ENCODE measurements at places on chromosomes 6 and 20.

GRCh38 chr20:59032713-59033059 lies 551 bp upstream of the ATP5F1E start:
- no peak for DNase-seq

GRCh38 chr20:44916586-44916985 lies 6.7 kb downstream of the PABPC1L start:
- no peak for DNase-seq

DNA sequence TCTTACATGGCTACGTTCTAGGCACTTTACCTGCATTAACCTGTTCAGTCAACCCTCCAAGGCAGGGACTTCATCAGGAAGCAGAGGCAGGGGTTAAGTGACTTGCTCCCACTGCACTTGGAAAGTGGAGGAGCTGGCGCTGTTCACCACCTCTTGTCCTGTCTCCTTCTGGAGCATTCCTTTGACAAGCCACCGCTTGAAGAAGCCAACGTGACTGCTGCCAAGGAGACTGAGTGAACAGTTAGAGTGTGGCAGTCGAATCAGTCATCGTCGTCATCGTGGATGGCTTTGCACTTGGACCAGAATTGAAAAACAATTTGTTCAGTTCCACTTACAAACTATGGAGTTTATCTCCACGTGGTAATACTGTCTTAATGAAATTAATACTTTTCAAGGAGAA lies 60.9 kb downstream of the TULP4 start:
- no peak for DNase-seq

- DNase-seq: peak; percentile 19
These were observed 14.3 kb downstream of the ID4 start for GRCh38 chr6:19851241-19852089.

DNA sequence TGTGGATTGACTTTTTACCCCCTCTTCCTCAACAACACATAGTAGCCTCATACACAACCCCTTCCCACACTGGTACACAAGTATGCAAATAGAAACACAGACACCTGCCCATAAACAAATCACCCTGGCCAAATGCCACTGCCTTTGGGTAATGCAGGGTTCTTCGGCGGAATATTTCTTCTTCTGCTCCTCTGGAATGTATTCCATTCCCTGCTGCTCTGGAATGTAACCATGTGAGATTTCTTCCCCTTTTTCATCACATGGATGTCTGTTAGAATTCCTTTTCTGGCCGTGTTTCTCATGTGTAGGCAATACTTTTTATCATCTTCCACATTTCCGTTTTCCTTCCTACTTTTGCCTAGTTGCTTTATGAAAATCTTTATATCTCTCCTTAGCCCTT lies 76.1 kb upstream of the TPD52L1 start:
- no peak for DNase-seq

GRCh38 chr6:140401761-140402160 lies 1027.3 kb upstream of the CITED2 start:
- DNase-seq: no peak

DNA sequence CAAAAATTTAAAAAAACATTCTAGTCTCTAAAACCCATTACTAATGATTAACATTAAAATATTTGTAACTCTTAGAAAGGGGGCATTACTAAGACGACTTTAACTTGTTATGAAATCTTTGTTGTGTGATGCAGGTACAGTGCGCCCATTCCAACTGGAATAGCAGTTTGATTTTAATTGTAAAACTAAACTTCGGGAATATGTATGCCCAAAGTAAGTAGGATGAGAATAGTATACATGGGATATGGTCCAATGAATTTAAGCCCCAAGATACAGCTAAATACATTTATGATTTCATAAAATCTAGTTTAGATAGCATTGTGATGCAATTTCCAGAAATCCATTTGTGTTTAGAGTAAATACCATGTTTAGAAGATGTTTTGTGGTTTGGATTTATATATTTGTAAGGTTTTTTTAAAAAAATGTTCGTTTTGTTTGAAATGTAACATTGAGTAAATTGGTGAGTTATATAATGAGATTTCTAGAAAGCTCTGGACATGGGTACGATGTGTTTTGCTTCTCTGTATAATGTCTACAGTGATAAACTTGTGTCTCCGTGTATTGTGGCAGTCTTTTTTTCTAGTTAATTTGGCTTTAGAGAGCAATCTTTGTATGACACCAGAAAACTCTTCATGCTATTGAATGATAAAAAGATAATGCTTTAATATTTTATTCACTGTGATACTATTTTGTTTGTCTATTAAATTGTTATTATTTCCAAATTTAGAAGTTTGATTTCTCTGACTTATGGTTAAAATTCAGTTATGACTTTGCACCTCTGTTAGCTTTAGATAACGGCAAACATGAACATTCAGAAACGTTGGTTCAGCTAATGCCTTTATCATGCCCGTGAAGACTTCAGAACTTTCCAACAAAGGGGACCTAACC lies 54.8 kb downstream of the RNF182 start:
- no peak for DNase-seq

DNA sequence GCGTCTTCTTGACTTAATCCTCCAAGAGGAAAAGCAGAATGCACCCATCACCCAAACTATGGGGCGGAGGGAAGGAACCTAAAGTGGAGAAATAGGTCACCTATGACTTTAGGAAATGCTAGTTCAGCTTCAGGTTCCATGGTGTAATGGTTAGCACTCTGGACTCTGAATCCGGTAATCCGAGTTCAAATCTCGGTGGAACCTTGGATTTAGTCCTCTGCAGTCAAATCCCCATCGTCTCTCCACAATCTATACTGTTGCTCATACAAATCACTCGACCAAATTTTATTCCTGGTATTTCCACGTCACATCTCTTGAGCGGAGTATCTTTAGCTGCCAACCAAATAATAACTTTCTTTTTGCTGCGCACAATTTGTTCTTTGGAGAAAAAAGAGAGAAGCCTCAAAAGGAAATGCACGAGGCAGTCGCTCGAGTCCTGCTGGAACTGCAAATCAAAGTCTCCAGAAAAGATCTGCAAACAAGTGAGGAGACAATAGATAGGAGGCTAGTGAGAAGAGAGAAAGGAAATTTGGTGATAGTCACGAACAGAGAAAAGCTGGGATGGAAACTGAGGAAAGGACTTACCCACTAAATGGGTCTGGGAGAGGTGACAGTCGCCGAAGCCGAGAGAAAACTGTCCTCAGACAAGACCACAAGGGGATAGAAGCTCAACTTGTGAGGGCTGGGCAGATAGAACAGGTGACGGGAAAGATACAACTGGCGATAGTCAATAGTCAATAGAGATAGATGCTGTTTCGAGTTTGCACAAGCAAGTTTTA lies 16.6 kb downstream of the POM121L2 start:
- DNase-seq: peak; percentile 78

DNA sequence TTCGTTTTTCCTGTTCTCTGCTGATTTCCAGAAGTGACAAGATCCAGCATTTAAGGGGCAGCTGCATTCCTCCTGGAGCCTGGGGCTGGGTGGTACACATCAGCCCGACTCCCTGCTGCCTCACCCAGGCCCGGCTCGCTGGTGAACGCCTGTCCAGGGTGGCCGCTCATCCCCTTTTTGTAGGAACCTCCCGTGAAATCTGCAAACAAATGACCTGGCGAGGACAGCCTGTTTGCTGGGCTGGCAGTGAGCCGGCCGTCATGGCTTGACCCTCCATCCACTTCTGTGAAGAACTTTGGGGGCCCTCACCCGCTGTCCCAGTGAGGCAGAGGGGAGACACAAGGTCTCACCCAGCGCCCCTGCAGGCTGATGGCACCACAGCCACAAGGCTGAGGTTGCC lies 39.0 kb downstream of the PYGB start:
- DNase-seq: no peak

DNA sequence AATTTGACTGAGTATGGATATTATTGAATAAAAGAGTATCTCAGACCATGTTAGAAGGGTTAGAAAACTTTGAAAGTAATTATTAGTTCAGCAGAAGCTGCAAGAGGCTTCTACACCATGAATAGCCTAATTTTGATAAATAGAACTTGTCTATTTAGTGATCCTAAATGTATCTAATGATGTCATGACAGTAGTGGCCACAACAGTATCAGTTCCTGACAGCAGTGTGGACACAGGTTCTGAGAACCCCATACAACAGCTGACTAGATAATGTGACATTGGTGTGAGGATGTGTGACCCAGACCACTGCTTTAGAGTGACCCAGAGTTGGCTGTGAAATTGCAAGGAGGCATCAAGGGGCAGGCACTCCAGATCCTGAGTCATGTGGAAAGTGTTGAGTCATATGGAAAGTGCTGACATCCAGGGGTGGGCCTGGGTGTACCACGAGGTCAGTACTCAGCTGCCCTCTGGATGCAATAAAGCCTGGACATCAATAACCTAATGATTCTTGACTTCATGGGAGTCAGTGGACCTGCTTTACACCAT lies 754.7 kb downstream of the DHX35 start:
- no peak for DNase-seq

- DNase-seq: no peak
These were observed 646.5 kb upstream of the EPHA7 start for GRCh38 chr6:94065707-94066337.

- DNase-seq: no peak
These were observed 6.6 kb downstream of the MOG start for GRCh38 chr6:29663300-29664042.

DNA sequence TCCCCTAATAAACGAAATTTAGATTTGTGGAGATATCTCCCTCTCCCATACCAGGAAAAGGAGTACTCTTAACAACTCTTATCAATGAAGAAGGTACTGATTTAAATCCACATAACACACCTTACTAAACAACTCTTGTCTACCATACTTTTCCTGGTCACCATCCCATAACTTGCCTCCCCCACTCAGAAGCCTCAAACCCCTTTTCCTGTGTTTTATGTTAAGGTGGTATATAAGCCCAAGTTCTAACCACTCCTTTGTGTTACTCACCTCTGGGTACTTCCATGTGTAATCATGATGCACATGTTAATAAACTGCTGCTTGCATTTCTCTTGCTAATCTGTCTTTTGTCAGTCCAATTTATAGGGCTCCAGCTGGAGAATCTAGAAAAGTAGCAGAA lies 330.7 kb downstream of the CD83 start:
- DNase-seq: no peak

- DNase-seq: no peak
These were observed 310.2 kb upstream of the AGPAT4 start for GRCh38 chr6:161584051-161584450.

DNA sequence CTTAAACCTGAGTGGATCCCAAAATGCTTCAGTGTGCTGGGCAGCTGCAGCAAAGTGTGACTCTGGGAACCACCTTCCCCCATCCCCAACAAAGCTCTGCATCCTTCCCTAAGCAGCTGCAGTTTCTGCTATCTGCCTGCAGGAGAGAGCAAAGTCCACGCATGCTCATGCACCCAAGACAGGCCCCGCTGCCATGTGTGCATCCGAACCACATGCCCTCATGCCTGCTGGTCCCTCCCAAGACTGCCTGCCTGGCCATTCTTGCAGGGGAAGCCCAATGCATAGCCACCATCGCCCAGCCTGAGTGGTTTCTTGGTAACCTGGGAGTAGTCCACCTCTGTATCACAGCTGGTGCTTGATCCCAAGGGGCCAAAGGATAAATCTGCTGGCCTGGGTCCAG lies 94.3 kb upstream of the OLIG3 start:
- DNase-seq: no peak

- no peak for DNase-seq
These were observed 372 bp downstream of the JARID2 start for GRCh38 chr6:15246217-15246665.

DNA sequence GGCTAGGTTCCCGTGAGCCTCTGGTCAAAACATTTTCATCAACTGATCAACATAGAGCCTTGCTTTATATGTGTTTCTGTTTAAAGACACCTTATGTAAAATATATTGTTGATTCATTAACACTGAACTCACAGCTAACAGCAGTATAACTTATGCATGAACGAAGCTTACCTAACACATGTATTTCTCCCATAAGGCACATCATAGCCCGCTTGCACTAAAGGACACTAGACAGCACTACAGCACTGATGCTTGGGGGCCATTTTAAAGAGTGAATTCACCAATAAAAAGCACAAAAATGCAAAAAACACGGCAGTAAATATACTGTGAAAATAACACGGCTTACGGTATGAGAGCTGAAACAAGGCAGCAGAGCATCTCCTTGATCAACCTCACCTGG lies 4.0 kb downstream of the FLOT1 start:
- no peak for DNase-seq

- DNase-seq: no peak
These were observed 355.0 kb upstream of the MAP3K7 start for GRCh38 chr6:90941885-90942284.

GRCh38 chr6:145212813-145213212 lies 522.5 kb downstream of the EPM2A start:
- DNase-seq: no peak

DNA sequence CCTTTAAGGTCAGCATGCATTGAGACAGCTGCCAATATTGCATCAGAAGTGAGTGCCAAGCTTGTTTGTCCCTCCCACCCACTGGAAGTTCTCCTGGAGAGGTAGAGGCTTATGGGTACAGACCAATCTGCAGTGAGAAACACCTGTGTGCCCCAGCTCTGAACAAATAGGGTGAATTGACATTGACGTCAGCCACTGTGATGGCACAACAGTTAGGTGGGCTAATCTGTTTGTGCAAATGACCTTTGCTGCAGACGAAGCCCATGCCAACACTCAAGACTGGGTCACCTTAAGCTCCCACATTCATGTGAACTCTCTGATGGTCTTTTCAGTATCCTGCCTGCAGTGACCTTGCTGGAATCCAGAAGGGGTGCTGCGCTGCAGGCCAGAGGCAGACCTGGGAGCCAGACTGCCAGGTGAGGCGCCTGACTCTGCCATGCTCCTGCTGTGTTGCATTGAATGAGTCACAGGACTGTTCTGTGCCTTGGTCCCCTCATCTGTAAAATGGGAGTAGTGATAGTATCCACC lies 99.9 kb downstream of the ALDH8A1 start:
- DNase-seq: no peak
